Spleen (tissue), 13 donors: ENCODE measurements at places on chromosomes 16 and 17.

DNA sequence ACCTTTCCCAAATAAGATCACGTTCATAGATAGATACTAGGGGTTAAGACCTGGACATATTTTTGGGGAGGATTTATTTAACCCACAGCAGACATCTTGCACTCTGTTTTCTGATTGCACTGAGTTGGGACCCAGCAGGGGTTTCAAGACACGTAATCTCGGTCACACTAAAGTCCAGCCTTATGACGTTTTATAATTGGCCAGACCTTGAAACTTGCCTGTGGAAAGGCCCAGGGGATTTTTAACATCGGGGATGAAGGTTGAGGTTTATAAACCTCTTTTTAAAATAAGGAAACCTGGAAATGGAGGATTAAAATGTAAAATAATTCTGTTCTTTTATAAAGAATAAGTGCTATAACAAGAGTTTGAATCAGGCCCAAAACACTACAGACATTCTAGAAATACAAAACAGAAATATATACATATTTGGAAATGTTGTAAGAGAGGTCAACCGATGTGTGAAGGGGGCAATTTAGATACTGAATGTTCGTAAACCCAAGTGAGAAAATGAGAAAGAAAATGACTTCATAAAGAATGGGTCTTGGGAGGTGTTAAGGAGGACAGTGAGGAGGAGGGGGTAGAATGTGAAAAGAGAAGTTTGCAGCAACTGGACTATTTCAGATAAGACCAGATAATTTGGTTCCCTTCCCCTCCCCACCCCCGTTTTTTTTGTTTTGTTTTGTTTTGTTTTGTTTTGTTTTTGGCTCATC is 61.1 kb upstream of the NOL11 start:
- no peak for DNase-seq

GRCh38 chr16:13529193-13529982 is 390.6 kb upstream of the ERCC4 start:
- DNase-seq, result no peak

- no peak for DNase-seq
Measured at GRCh38 chr16:69940676-69941075, 10.5 kb upstream of the CLEC18A start.

DNA sequence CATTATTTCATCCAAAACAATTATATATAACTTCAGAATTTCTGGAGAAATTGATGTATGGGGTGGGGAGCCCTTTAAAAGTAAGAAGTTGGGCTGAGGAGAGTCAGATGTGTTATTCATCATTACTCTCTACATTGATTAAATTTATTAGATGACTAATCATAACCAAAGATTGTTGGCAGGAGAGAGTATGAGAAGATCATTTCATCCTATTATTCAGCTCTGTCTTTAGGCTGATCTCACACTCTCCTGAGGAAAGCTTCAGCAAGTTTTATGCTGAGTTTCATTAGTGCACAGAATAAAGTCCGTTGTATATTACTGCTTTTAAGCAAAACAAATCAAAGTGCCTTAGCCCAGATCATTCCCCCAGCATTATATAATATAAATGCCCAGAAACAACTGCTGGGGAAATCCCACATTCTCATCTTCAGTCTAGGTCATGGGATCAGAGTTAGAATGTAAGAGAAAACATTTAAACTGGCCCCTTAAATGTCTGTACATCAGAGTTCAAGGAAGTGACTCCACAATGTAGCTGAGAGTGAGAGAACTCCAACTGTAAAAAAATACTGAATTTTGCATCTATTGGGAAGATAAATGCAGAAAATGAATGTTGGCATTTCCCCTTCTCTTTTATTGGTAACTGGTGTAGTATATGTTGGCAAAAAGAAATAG is 130.1 kb upstream of the HLF start:
- no peak for DNase-seq

GRCh38 chr17:71201639-71202038 is 919.2 kb upstream of the SOX9 start:
- DNase-seq, result no peak

- DNase-seq, result no peak
Measured at GRCh38 chr17:43905985-43906852, 1.1 kb downstream of the MPP2 start.

- no peak for DNase-seq
Measured at GRCh38 chr16:31270795-31271194, 11.0 kb downstream of the ITGAM start.

GRCh38 chr17:6035801-6036394 is 34.3 kb upstream of the WSCD1 start:
- peak; percentile 47 for DNase-seq

GRCh38 chr17:10549096-10549842 is at the start of gene MYH2:
Gene MYH2, minus strand, starts transcription at chr17:10549658. Its CDS starts 1,738 bp downstream, at chr17:10547920.
- no peak for DNase-seq

- peak; percentile 90 for DNase-seq
Measured at GRCh38 chr16:4328046-4328781, 12.3 kb downstream of the GLIS2 start.

- DNase-seq, result no peak
Measured at GRCh38 chr17:44109312-44109630, 14.2 kb downstream of the HDAC5 start.

GRCh38 chr17:43878260-43879175 is 28.8 kb downstream of the MPP2 start:
- DNase-seq, result peak; percentile 90

- peak; percentile 92 for DNase-seq
Measured at GRCh38 chr16:28192806-28193529, 18.8 kb downstream of the XPO6 start.

GRCh38 chr17:63178530-63178929 is 212.5 kb downstream of the TANC2 start:
- DNase-seq, result no peak

DNA sequence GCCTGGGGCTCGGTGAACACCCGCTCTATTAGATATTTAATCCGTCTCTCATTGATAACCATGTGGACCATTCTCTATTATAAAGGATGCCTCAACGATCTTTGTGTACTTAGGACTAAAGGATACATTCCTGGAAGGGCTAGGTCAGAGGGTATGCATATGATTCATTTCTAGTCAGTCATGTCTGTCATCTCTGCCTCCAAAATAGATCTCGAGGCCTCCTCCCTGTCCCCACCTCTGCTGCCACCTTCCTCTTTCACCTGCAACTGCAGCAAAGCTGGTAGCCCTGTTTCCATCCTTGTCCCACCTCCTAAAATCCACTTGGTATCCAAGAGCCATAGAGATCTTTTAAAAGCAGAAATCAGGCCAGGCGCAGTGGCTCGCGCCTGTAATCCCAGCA is 121.5 kb downstream of the KATNIP start:
- DNase-seq, result no peak

DNA sequence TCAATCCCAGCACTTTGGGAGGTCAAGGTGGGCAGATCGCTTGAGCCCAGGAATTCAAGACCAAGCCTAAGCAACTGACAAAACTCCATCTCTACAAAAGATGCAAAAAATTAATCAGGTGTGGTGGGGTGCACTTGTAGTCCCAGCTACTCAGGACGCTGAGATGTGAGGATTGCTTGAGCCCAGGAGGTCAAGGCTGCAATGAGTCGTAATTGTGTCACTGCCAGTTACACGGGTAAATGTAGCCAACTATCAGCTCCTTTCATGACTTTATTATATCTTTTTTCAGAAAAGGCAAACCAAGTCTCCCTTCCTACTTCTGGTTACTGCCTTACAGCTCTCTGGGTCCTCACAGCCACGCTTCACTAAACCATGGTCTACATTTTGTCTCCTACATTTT is 4.0 kb downstream of the SDF2 start:
- no peak for DNase-seq
